ENCODE measurements at places on chromosomes 7 and 10. TPM values are rescaled to one million over a fixed set of nuclear protein-coding genes. Genes with fewer than 3 reads are reported as not detected.

CYP3A4 gene
- total RNA-seq = not detected

HOXA4 gene
- total RNA-seq = 2.0 TPM

VWA2 gene
- total RNA-seq = not detected

CLCN1 gene
- total RNA-seq = 0.07 TPM

FGFBP3 gene
- total RNA-seq = 0.36 TPM

HOXA2 gene
- total RNA-seq = 1.2 TPM

PLXDC2 gene
- 12.7 TPM for total RNA-seq

LRRD1 gene
- 0.07 TPM for total RNA-seq

CHAT gene
- total RNA-seq = not detected

Measured in smooth muscle cell of the pulmonary artery (primary cell).